ENCODE measurements at places on chromosomes 5 and 9.

DNA sequence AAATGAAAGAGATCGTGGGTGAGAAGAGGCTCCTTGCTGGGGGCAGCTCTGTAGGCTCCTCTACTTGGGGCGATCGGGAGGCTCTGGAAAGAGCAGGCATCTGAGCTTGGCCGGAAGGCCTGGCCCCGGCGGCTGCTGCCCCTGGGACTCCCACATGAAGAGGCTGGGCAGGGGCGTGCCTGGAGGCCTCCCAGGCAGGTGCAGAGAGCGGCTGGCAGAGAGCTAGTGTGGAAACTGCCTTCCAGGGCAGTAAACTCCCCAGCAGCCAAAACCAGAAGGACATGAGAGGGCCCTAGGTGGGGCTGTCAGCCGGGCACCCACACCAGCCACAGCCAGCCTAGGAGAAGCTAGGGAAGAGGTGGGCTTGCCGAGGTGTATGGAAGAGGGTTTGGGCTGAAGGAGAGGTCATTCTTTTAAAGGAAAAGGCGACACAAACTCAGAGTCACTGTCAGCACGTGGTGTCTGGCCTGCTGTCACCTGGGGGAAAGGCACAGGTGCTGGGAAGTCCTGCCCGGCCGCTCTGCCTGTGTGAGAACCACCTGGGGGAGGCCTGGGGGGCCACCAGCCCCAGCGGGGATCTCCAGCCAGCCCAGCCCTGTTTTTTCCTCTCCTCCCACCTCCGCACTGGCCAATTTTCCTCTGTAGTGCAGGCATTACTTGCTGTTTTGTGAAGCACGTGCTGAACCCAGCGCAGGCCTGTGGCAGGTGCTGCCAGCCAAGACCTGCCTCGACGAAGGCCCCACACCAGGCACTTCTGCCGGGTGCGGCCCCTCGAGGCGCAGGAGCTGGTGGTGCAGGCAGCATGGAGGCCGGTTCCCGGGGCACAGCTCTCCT, 44.8 kb upstream of the EGFL7 start:
- no peak for DNase-seq

- no peak for DNase-seq
Observed at GRCh38 chr5:116371935-116372334, 202.7 kb downstream of the SEMA6A start.

- no peak for DNase-seq
Observed at GRCh38 chr9:99058964-99059921, 45.7 kb upstream of the TGFBR1 start.

DNA sequence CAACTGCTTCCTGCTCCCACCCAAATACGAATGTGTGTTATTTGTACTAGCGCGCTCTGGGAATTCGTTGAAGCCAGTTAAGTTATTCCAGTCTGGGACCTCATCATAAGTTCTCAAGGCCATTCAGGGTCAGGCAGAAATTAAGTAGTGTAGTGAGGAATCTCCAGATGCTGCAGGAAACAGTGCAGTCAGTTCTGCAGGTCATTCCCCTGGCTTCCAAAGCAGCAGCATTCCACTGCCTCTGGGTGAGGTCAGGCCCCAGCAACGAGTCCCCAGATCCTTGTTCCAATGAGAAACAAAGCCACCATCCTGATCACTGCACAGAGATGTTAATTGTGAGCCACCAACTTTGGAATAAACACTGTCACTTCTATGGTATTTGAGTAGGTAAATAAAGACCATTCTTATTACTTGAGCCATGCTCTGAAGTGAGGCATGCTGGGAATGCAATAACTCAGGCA, 33.1 kb downstream of the SVEP1 start:
- DNase-seq: no peak

- no peak for DNase-seq
Observed at GRCh38 chr5:137631453-137631852, 104.4 kb downstream of the KLHL3 start.

DNA sequence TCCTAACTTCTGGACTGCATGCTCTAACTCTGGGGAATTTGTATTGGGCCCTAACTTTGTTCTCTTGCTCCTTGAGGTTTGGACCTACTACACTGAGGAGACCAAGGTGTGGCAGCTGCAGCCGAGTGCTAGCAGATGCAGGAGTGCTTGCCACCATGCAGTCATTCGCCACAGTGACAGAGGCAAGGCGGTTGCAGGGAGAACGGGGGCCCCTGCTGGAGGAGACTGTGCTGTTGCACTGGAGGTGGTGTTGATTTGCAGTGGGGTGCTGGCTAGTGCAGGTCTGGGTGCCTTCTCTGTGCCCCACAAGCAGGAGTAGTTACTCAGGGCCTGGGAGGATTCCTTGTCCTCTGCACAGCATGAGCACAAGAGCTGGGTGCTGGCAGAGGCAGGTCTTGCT, 22.4 kb upstream of the DIRAS2 start:
- no peak for DNase-seq

GRCh38 chr5:40983781-40984180, 74.5 kb downstream of the C7 start:
- no peak for DNase-seq

DNA sequence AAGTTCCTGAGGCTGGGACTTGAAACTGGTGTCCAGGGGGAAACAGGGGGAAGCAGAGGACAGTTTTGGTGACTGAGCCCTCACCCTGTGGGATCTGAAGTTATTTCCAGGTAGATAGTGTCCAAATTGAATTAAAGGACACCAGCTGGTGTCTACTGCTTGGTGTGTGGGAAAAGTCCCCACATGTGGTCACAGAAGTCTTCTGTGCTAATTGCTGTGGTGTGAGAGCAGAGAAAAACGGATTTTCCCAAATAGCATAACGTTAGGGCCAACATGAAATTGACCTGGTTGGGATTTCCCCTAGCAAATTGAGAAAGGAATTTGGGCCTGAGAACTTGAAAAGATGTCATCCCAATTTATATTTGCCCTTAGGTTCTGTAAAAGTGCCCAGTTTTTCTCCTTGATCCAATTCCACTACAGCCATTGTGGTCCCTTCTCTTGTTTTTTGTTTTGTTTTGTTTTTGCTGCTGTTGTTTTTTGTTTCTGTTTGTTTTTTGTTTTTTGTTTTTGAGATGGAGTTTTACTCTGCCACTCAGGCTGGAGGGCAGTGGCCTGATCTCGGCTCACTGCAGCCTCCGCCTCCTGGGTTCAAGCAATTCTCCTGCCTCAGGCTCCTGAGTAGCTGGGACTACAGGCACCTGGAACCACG, 5.6 kb upstream of the STARD4 start:
- DNase-seq: no peak

GRCh38 chr9:112757940-112758339, 7.4 kb downstream of the SNX30 start:
- DNase-seq: no peak

DNA sequence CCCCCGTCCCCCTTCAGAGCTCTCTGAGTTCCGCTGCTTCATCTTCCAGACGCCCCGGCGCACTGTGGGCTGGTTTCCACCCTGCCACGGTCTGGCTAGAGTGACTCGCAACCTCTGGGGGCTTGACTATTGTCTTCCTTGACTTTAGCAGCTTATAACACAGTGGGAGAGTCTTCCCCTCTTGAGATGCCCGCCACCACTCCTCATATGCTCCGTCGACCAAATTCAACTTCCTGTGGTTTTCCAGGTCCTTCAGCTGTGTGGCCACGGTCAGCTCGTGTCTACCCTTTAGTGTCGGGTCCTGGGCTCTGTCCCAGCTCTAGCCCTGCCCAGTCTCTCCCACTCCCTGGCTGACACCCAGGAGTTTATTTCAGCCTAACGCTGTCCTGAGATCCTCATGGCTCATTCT, 28.2 kb upstream of the NCS1 start:
- DNase-seq: no peak

- no peak for DNase-seq
Observed at GRCh38 chr5:39469777-39470415, 45.1 kb upstream of the DAB2 start.

GRCh38 chr5:112637343-112637742, 100.3 kb upstream of the APC start:
- DNase-seq: no peak

DNA sequence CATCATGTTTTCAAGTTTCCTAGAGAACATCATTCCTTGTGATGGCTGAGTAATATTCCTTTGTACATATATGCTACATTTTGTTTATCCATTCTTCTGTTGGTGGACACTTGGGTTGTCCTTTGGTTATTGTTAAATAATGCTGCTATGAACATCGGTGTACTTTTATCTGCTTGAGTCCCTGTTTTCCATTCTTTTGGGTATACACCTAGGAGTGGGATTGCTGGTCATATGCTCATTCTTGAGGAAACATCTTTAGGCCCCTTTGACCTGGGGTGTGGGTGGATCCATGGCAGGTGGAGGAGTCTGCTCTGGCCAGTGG, 25.3 kb downstream of the GALNT12 start:
- no peak for DNase-seq

DNA sequence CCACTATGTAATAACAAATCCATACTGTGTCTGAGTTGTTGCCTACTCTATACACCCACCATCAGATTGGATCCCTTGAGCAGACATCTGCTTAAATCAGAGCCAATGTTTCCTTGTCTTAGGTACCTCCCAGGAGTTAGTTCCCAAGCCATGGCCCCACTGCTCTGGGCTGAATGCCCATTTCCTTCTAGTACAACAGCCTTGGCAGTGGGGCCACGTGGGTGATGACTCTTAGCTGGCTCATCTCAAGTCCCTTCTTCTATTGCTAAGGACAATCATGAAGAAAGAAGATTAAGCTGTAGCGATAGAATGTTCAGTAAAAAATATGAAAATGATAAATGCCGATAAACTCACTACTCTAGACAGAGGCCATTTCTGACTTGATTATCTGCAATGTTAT, 16.6 kb downstream of the PTGR1 start:
- DNase-seq: no peak

DNA sequence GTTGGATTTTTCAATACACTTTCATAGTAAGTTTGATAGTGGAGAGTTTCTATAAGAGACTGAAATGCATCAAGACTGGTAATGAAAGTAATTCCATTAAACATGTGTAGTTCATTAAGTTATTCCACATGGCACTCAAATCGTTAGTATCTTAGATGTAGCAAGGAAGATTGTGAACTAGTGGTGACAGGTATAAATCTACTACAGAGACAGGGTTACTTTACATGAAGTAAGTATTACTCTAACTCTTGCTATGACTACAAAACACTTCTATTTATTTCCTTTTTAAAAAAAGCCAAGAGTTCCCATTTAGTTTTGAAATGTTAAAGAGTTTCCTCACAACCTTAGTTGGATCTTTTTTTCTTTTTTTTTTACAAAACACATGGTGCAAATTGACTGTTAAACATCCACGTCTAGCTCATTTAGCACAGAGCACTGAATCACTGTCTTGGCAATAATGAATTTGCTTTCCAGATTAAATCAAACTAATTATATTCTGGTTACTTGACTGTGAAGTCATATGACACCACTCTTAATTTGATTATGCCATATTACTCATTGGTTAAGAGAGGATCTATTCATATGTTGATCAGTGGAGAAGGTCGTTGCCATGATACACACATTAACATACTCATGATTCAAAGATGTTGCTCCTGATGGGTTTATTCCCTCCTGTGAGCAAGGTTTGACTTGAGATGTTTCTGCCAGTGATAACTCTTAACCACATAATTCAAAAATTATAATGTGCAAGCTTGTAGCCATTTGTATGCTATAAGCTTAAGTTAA, 644.8 kb downstream of the EFNA5 start:
- peak; percentile 33 for DNase-seq

GRCh38 chr5:9437741-9438240, 108.1 kb downstream of the SEMA5A start:
- no peak for DNase-seq

GRCh38 chr5:132663771-132664695, 6.1 kb downstream of the IL13 start:
- no peak for DNase-seq

DNA sequence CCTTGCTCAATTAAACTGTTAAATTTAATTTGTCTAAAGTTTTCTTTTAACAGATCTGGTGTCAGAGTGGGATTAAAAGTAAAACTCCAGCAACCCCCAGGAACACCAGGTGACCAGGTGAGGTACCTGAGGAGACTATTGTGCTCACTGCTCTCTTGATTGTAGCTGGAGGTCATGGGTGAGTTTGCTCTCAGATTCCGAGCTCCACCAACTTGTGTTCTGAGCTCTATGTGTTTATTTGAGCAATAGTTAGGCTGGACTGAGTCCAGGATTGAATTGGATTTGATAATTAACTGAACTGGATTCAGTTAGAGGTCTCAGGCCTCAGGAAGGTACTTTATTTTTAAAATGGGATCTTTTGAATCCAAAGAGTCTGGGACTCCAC, 17.9 kb upstream of the SCGB3A2 start:
- no peak for DNase-seq

GRCh38 chr5:84794486-84795035, 409.9 kb upstream of the EDIL3 start:
- DNase-seq: no peak

Measured in NCI-H446 treated with DMSO at 0.1 percent for 48 hours (cell line).